Immature natural killer cell (primary cell): ENCODE measurements at places on chromosomes 4 and X.

GRCh38 chr4:142817442-142817841 is 28.7 kb downstream of the INPP4B start:
- no peak for DNase-seq

DNA sequence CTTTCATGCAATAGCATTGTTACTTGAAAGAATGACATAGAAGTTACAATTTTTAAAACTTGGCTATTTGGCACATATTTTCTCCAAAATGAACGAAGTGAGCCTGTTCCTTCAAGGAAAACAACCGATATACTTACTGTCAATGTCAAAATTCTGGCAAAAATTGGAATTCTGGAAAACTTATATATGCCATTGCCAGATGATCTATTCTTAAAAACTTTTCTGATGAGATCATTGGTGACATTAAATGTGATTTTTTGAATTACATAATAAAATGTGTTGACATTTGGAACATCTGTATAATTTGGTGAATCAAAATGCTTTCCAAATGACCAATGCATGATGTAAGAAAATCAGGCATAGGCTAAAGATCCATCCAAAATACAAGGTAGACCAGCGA is 209.0 kb downstream of the SCFD2 start:
- no peak for DNase-seq

DNA sequence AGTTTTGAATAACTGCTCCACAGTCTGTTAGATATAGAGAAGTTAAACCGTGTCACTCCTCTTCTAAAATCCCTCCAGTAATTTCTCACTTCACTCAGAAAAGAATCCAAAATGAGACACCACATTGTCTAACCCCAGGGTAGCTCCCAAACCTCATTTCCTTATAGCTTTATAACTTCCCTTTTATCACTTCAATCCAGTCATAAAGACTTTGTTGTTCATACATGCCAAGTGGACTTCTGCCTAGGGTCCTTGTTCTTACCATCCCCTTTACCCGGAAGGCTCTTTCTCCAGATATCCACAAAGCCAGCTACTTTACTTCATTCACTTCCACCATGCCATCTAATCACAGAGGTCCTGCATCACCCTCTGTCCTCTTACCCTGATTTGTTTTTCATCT is 156.2 kb downstream of the GABRB1 start:
- no peak for DNase-seq

GRCh38 chr4:1061056-1061700 is 49.8 kb downstream of the FGFRL1 start:
- no peak for DNase-seq

DNA sequence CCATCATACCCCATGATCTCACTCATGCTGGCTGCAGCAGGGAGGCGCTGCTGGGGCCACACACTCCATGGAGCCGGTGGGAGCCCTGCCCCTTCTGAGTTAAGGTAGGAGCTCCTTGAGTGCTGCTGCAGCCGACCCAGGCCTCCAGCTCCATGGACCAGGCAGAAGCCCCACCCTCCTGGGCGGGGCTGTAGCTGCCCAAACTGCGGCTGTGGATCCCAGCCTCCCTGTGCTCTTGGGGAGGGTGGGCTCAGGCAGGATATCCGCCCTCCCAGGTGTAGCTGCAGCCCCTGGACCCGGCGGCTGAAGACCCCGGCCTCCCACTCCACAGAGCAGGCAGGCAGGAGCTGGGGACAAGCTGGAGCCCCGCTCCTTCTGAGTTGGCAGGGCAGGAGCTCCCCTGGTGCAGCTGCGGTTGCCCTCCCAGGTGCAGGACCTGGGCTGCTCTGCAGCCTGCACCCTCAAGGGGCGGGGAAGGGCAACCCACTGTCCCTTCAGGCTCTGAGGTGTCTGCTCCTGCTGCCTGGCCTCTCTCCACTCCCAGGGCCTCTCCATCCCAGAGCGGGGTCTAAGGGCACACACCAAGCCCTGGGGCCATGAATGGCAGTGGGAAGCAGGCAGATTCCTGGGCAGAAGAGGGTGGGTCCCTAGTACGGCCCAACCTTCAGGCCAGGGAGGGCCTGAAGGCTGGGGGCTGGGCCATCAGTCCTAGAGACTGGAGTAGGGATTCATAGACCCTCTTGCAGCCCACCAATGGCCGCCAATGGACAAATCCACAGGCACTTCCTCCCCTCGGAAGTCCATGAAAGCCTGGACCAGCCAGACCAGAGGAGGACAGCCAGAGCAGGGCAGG is 466.1 kb downstream of the DTHD1 start:
- DNase-seq: no peak

DNA sequence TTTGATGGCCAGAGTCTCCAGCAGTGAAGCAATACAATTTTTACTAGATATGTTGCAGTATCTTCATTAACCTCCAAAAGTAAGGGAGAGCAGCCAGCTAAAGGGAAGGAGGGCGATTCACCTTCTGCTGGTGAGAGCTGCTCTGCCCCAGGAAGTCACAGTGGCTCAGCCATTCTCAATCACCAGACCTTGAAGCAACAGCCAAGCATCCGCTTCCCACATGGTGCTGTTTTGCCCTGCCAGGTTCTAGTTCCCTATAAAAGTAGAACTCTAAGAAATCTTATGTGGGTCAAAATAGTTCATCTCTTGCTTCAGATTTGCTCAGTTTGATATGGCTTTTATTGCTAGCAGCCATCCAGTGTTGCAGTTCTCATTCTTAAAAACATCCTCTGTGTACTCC is 166.8 kb downstream of the STIM2 start:
- no peak for DNase-seq

- DNase-seq: no peak
Measured at GRCh38 chrX:134685668-134686067, 27.4 kb upstream of the PLAC1 start.

GRCh38 chr4:73725985-73726384 is 14.4 kb upstream of the CXCL8 start:
- DNase-seq: no peak

DNA sequence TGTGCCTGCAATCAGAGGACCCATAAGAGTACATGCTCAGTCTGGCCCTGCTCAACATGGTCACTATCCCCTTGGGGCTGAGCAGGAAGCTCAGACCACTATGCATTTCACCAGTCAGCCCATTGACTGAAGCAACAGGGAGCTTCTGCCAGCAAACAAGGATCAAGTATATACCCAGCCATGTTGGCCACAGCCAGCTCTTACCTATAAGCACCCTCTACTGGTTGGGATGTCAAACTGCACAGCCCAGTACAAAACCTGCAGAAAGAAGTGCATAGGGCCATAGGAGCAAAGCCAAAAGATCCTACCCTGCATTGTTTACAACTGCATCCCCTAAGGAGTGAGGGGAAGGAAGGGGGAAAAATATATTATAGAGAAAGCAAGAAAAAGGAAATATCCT is 214.4 kb upstream of the CPEB2 start:
- DNase-seq: no peak

- no peak for DNase-seq
Measured at GRCh38 chr4:103634236-103634635, 85.5 kb downstream of the TACR3 start.

DNA sequence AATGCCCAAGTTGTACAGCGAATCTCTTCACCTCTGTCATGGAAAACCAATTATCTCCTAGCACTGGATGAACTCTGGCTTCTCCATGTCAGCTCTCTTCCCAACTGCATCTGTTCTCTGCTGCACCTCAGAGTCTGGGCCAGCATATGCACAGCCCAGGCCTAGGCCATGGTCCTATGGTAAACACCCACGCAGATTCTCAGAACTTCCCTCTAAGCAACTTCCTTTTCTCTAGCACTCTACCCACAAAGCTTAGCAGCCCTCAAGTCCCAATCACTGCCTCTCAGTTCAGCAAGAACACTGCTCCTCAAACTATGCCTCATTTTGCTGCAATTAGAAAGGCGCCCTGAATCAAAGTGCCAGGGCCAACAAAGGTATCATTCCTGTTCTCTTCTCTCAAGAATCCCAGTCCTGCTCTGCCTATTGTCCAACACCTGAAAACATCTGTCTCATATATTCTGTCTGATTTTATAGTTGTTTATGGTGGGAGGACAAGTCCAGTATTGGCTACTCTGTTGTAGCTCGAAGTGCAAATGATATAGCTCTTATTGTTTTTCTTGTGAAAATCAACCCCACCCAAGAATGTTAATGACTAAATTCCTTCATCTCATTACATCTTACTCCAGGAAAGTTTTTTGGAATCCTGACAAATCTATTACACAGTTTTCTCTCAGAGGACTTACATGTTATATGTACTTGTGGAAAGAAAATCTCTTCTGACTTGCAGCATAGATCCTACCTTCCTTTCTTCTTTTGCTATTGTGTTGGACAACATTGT is 85.4 kb downstream of the DCHS2 start:
- no peak for DNase-seq

GRCh38 chr4:10364194-10364593 is 93.0 kb downstream of the ZNF518B start:
- DNase-seq: no peak

GRCh38 chr4:126890383-126890782 is 742.4 kb upstream of the INTU start:
- no peak for DNase-seq

- DNase-seq: no peak
Measured at GRCh38 chr4:120830204-120830603, 92.3 kb downstream of the PRDM5 start.

DNA sequence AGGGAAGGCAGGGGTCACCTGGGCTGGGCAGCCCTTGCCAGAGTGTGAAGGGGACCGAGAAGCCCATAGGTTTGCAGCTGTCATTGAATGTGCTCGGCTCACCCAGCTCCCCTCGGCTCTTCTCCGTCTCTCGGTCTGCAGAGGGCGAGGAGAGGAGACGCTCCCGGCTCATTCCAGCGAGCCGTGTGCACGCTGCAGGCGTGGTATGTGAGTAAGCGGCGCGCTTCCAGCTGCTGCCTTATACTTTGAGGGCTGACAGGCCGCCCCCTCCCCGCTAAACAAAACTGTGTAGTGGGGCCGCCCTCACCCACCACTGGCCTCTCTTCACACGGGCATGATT is 23.0 kb upstream of the BCORL1 start:
- no peak for DNase-seq

GRCh38 chrX:134929808-134930207 is 61.0 kb upstream of the SMIM10 start:
- no peak for DNase-seq

GRCh38 chr4:26542991-26543390 is 40.9 kb upstream of the TBC1D19 start:
- DNase-seq: no peak

GRCh38 chr4:130563889-130564418 is 1468.0 kb downstream of the C4orf33 start:
- DNase-seq: no peak

DNA sequence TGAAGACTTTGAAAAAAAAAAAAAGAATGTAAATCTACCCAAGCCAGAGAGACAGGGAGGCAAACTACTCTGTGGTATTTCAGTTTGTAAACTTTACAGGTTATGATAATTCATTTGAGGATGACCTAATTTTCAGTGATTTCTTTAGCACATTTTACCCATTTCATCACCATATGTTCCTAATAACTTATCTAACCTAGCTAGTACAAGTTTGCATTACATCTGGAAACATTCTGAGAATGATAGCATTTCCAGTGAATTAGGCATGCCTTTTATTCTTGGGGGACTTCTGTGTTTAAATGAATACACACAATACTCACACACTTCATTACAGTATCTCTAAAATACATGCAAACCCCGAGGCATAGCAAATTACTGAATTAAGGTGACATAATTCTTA is 1055.5 kb downstream of the PCDH18 start:
- DNase-seq: no peak

- no peak for DNase-seq
Measured at GRCh38 chrX:45667666-45668065, 467.0 kb upstream of the DIPK2B start.

GRCh38 chrX:44462850-44463249 is 79.8 kb downstream of the FUNDC1 start:
- DNase-seq: no peak

GRCh38 chr4:37040816-37041215 is 203.7 kb upstream of the NWD2 start:
- no peak for DNase-seq

DNA sequence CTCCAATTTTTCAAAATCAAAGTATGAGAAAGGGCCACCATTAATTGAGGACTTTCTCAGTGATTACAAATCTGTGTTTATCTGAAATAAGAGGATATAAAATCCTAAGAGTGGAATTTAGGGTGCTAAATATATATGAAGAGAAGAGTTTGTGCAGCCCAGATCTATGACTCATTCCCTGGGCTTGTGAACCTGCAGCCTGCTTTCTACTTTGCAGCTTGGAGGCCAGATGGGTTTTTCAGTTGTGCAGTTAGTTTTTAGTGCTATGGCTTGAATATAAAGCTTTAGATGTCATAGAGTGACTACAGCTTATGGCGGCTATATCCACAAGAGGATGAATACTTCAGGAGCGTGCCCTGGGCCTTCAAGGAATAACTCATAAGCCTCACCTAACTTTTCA is 1391.1 kb downstream of the FSTL5 start:
- no peak for DNase-seq

- no peak for DNase-seq
Measured at GRCh38 chr4:34187056-34187455, 2057.3 kb downstream of the ARAP2 start.

DNA sequence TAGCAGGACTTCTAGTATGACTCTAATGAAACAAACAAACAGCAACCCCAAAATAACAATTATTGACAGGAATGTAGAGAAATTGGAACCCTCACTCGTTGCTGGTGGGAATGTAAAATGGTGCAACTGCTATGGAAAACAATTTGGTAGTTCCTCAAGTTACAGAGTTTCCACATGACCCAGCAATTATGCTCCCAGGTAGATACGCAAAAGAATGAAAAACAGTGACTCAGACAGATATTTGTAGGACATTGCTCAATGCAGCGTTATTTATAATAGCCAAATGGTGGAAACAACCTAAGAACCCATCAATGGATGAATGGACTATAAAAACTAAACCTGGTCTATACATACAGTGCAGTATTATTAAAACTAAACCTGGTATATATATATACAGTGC is 646.1 kb upstream of the FRG1 start:
- no peak for DNase-seq

- DNase-seq: no peak
Measured at GRCh38 chr4:128663325-128663724, 146.2 kb upstream of the JADE1 start.

GRCh38 chrX:39767446-39767845 is 330.3 kb downstream of the BCOR start:
- no peak for DNase-seq

DNA sequence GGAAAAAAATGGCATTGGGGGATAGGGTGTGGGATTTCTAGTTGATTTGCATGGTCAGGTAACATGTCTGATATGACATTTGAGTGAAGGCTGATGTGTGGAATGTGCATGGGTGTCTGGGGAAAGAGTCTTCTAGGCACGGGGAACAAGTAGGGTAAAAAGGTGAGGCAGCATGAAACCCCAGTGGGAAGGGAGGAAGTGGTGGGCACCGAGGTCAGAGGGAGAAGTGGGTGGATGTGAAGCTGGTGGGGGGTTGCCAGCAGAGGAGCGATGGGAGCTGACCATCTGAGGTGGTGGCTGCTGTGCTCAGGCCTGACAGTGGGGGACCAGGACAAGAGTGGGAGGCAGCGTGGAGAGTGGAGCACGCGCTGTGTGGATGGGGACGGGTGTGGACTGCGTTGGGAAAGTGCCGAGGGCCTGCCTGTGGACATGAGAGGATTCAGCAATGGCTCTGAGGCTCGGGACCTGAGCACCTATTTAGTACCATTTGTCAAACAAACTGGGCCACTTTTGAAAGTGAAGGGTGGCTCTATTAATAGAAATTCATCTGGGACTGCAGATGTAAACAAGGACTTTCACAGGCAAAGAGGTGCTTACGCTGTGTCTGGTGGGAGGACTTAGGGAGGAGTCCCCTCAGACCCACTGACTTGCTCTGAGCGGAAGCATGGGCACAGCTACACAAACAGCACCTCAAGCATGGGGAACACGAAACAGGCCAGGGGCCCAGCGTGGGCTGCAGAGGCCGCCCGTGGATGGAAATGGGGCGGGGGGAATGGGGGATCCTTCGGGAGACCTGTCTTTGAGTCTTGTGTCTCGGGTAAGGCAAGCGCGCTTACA is 16.7 kb upstream of the S100P start:
- DNase-seq: no peak
